ENCODE measurements at places on chromosomes 2 and 18.

- no peak for DNase-seq
Measured at GRCh38 chr2:176178757-176179295, 9.6 kb upstream of the HOXD1 start.

GRCh38 chr18:66168685-66169235 is 417.9 kb downstream of the CDH7 start:
- no peak for DNase-seq

GRCh38 chr18:69490813-69491212 is 90.1 kb downstream of the DOK6 start:
- DNase-seq, result peak; percentile 48

GRCh38 chr18:50616484-50617048 is 56.7 kb downstream of the MAPK4 start:
- DNase-seq, result no peak

DNA sequence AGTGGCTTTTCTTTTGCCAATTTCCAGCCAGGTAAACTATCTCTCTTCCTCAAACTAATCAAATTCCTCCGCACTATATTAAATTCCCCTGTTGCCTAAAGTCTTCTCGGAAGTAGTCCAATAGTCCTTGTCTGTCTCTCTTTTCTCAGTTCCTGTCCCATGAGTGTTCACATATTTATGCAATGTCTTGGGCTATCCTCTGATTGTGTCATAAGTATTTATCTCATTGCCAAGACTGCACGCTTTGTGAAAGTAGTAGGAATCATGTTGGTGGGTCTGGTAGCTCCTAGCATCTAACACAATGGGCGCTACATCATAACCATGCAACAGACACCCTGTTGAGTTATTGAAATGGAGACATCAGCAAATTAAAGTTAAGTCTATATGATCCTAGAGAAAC is 59.9 kb upstream of the POU3F3 start:
- DNase-seq, result no peak

DNA sequence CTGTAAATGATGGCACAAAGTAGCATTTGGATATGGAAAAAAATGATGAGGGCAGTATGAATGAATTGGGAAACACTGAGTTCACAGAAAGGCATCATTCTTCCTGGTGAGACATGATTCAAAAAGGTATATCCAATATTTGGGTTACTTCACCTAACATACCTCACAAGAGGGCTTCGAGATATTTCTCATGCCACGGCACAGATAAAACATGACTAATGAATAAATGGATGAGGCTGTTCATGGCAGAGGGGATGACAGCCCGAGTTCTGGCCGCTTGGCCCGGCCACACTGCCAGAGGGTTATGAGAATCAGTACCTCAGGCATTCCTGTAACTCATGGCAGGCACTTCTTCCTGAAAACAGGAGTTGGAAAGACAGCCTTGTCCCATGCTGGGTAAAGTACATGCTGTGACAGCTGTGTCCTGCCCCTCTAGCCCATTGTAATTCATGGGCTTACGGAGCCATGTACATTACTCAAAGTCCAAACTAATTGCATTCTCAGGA is 116.0 kb upstream of the ACVR1C start:
- no peak for DNase-seq

- DNase-seq, result no peak
Measured at GRCh38 chr2:161070693-161071479, 89.3 kb upstream of the TANK start.

GRCh38 chr18:74256190-74256589 is 35.6 kb downstream of the CYB5A start:
- DNase-seq, result no peak

DNA sequence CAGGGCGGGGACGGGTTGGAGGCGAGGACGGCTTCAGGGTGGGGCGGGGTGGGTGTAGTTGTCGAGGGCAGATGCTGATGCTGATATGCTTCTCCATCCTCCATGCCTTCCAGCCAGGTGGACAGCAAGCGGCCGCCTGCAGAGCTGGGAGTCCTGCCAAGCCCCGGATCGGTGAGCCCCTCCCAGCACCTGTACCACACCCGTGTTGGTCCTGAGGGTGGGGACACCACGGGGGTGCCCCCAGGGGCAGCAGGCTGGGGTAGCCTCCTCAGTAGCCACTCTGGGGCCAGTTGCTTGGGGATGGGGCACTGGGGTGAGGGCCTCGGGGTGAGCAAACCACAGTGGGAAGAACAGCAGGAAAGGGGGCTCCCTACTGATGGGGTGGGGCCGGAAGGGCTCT is 2.6 kb downstream of the ANO7 start:
- DNase-seq, result no peak

- DNase-seq, result no peak
Measured at GRCh38 chr2:231590614-231591013, 2.0 kb upstream of the TEX44 start.

DNA sequence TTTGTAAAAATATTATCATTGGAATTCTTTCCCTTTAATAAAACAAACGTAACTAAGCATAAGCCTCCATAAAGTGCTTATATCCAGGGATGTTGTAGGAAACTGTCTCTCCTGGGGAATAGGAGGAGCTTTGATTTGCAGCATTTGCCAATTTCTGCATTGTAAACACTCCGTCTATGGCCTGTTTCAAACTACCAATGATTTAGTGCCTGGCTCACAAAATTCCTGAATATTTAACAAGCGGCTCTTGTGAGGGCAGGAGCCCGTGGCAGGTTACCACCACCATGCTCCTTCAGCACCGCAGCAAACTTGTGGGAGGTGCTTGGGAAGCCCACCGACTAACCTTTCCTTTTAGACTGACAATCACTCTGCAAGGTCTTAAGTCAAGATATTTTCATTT is 520.3 kb downstream of the SOX11 start:
- DNase-seq, result no peak

DNA sequence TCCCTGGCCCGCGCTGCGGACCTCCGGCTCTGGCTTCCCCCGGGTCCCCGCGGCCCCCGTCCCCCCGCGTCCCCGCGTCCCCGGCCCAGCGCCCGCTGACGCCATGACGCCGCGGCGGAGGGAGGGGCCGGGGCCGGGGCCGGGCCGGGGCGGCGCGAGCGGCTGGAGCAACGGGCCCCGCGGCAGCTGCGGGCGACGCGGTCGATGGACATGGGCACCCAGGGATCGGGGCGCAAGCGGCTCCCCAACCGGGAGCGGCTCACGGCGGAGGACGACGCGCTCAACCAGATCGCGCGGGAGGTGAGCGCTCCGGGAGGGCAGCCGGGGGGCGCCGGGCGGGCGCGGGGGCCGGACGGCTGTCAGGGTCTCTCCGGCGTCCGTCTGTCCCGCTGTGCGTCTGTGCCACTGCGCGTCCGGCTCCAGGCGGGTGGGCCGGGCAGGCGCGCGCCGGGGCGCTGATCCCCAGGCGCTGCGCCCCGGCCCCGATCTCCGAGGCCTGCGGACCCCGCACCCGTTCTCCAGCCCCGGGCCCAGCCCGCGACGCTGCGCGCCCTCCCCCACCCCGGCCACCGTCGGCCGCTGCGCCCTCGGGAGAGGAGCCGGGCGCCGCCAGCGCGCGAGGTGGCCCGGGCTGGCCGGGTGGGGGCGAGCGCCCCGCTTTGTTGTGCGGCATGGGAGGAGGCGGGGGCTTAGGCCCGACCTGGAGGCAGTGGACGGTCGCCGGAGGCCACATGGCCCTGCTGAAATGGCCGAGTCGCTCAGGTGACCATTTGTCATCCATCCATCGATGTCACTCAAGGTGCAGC is at the start of gene LRRFIP1:
Gene LRRFIP1 (plus strand): TSS at position 147 of the 806 bp plus-strand sequence. CDS start 58 bp downstream, at position 205.
- peak; percentile 47 for DNase-seq

- DNase-seq, result peak; percentile 21
Measured at GRCh38 chr2:45643095-45643494, 8.4 kb upstream of the PRKCE start.

DNA sequence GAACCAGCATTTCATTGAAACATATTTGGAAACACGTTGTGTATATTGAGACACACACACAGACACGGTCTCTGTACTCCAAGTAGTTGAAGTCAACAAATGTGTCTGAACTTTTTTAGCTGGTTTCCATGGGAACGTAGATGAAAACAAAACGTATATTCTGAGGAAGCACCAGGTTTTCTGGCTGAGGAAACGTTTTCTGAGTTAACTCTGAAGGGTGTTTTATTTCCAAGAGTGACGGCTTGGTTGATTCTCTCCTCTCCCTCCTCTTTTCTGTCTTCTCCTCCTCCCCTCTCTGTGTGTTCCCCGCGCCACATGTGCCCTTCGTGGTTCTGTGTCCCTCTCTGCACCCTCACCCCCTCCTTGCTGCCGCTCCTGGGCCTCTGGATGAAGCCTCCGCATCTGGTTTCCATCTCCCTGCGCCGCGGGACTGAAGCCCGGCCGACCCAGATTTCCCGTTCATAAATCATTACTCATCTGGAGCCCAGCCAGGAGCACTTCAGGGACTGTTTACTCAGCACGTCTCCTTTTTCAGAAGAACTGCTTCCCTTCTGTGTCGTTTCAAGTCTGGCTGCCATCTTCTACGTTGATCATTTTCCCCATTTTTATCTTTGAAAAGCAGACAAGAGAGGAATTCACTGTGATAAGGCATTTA is 122.7 kb downstream of the COL6A3 start:
- peak; percentile 100 for DNase-seq

DNA sequence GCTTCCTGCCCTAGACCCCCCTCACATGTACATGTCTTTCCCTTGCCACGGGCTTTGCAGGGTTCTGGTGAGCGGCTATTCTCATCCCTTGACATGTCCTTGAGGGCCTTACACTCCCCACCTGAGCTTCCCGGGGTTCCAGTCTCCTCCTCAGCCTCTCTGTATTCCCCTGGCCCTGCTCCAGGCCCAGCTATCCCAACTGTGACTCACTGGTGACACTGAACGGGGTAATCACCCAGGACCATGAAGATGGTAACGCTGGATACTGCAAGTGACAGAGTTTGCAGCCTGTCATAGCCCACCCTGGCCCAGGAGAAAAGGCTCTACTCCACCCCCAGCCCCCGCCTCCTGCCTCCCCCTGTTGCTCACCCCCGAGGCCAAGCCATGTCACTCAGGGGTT is 27.3 kb downstream of the KIF3C start:
- DNase-seq, result no peak

- DNase-seq, result peak; percentile 29
Measured at GRCh38 chr18:48565105-48565504, 26.3 kb downstream of the CTIF start.
